ENCODE measurements at places on chromosomes 1 and 21. TPM values are rescaled to one million over a fixed set of nuclear protein-coding genes. Genes with fewer than 3 reads are reported as not detected.
A peak's percentile ranks its signal among the peaks of the same experiment; 100 is the strongest.

The TCHH gene
- total RNA-seq: 1.1 TPM

GRCh38 chr1:91751275-91751674, 134.7 kb downstream of the TGFBR3 start:
- DNase-seq: no peak

- no peak for DNase-seq
Observed at GRCh38 chr1:79196211-79196610, 189.7 kb upstream of the ADGRL4 start.

DNA sequence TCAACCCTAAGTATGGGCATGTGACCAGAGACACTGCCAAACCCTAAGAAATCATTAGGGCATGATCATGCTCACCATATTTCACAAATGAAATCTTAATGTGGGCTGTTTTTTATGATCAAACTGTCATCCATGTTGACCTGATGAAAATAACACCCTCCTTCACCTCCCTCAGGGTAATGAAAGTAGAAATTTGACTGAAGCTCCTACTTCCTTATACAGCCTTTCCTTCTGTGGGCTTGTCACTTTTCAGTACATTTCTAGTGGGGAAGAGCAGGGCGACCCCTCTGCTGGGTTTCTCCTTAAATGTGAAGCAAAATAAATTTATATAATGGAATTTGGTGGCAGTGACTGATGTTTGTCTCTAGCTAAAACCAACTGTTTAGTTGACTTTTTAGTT, 25.9 kb downstream of the IVNS1ABP start:
- DNase-seq: no peak

GRCh38 chr1:243313635-243314536, 58.0 kb downstream of the SDCCAG8 start:
- DNase-seq: no peak

GRCh38 chr1:151616505-151616849, 4.6 kb downstream of the SNX27 start:
- DNase-seq: no peak

DNA sequence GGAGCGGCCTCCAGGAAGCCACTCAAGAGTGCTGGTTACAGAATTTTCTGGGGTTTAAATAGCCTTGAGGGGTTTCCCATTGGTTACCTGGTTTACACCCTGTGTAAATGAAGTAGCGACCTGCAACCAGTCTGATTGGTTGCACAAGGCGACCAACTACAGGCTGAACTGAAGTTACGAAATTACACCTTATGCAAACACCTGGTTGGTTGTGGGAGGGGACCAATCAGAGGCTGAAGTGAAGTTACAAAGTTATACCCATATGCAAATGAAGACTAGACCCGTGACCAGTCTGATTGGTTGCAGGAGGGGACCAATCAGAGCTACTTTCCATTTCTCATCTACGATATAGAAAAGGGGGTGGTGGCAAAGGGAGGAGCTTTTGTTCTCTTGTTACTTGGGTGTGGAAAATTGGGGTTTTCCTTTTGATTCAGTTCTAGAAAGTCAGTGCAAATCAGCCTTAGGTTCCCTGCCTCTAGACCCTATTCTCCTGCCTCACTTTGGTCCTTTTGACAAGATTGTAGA, 22.2 kb upstream of the C1orf174 start:
- no peak for DNase-seq

The MMEL1 gene
- 3.2 TPM for total RNA-seq

DNA sequence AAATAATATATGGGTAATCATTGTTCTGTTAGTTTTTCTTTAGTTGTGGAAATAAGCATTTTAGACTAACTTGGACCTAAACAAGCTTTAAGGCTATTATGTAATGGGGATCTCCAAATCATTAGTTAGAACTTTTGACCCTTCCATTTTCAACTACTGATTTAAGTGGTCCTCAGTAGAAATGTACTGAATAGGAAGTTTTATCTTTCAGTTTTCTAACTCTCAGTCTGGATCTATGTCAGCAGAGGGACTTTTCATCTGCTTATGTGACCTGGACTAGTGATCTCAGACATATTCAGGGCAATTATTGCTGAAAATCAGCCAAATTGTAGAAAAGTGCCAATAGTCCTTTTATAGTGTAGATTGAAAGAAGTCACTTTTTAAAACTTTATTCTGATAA, 56.0 kb downstream of the SASS6 start:
- no peak for DNase-seq

The GJA9 gene
- not detected for total RNA-seq

DNA sequence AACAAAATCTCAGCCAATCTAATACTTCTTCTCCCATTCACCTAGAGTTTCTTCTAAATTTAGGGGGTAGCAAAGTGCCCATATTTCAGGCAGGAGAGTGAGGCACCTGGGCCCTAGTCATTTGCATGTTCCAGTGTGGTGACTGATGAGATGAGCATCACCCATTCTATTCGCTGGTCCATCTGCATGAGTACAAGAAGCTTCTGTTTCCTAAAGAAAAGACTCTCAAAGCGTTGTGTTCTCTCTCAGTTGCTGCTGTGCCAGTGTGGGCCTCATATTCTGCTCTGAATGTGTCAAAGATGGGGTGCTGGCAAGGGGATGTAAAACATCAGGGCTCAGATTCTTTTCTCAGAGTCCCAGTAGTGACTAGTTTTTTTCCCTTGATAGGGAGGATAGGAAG, 16.1 kb upstream of the DPYD start:
- no peak for DNase-seq

GRCh38 chr1:55043011-55043410, 3.7 kb downstream of the PCSK9 start:
- no peak for DNase-seq

GRCh38 chr1:226308166-226308722, 720 bp downstream of the LIN9 start:
- DNase-seq: no peak

DNA sequence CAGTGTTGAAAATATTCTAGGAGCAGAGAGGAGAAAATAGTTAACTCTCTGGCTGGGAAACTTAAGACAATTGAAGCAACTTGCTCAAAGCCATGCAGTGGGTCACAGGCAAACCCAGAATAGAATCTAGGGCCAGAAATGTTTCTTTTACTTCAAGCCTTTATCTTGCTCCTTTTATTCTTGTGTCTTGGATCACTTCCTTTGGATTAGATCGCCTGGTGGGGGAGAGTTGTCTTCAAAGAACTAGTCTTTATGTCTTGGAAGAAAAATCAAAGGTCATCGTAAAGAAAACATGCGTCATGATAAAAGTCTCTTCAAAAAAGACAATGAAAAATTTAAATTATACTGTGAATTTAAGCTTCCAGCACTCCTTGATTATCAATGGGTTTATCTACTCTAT, 493.6 kb upstream of the USP24 start:
- DNase-seq: no peak

- no peak for DNase-seq
Observed at GRCh38 chr1:178643831-178644230, 81.2 kb upstream of the RALGPS2 start.

DNA sequence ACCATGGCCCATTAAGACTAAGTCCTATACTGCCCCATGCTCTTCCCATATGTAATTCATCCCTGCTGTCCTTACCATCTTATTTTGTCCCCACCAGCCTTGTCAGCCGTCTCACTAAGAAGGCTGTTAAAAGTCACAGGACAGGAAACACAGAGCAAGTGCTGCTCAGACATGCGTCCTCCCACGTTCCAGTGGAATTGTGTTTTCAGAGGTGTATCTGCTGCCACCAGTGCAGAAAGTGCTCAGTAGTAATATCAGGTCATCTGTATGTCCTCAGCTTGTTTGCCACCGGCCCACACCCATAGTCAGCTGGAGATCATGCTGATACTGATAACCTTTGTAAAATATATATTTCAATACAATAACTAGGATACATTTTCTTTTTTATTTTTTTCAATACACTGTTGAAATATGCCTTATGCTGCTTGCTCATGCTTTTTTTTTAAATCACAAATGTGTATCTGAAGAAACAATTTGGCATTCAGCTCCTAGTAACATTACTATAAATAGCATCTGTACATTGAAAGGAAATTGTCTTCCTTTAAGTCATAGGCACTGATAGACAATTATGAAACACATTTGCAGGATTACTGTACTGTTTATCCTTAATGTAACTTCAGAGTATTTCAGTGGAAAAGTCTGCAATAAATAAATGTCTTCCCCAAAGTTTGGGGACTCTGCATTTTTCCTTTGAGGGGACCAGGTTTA, 156.9 kb downstream of the EDEM3 start:
- DNase-seq: no peak

- DNase-seq: no peak
Observed at GRCh38 chr1:161019751-161020495, 1.0 kb downstream of the F11R start.

DNA sequence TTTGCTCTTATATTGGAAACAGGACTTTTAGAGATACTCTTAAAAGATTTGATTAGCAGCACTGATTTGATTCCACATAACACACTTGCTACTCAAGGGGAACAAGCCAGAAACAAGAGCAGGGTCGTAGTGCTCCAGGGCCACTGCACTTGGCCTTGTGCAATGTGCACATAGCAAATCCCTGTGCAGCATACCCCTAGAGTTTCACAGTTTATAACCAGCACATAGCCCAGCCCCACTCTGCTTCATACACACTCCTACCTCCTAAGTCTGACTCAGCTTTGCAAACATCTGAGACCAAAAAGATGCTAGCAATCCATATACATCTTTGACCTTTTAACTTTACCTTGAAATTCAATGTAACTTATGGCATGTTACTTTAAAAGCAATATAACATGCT, 157.6 kb downstream of the VAV3 start:
- no peak for DNase-seq

GRCh38 chr21:26297851-26298250, 127.3 kb upstream of the APP start:
- DNase-seq: no peak

DNA sequence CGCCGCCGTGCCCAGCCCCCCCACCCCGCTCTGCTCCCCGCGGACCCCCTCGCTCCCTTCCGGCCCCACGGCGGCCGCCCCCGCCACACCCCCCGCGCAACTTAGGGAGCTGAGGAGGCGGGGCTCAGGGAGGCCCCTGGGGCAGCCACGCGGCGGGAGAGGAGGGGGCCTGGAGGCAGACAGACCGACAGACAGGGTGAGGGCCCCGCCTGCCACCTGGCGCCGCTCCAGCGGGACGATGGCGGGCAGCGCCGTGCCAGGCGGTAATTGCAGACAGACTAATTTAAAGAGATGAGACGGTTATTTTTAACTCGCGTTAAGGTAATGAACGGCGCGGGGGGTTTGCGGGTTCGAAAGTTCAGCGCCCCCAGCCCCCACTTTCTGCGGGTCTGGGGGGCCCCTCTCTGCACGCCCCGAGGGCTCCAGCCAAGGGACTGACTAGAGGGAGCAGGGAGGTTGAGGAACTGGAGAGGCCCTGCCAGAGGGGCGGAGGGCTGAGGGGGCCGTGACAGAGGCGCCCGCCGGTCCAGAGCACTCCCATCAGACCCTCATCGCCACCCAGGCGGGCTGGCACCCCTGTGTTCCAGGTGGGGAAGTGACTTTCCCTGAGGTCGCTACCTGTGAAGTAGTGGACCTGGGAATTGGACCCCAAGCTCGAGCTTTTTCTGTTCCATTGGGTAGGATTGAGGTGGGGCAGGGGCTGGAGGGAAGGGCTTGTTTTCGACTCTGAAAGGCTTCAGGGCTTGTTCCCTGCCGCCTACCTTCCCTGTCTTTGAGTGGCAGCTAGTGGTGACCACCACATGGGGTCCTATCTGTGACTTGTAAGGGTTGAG, 5.4 kb downstream of the FOXO6 start:
- DNase-seq: no peak

GRCh38 chr1:9129266-9130041, 552 bp upstream of the GPR157 start:
- DNase-seq: peak; percentile 94

- DNase-seq: no peak
Observed at GRCh38 chr1:79819140-79819539, 812.6 kb upstream of the ADGRL4 start.

- DNase-seq: peak; percentile 57
Observed at GRCh38 chr1:109531380-109531779, 8.3 kb upstream of the GPR61 start.
